ENCODE measurements at places on chromosomes 2 and 18.

DNA sequence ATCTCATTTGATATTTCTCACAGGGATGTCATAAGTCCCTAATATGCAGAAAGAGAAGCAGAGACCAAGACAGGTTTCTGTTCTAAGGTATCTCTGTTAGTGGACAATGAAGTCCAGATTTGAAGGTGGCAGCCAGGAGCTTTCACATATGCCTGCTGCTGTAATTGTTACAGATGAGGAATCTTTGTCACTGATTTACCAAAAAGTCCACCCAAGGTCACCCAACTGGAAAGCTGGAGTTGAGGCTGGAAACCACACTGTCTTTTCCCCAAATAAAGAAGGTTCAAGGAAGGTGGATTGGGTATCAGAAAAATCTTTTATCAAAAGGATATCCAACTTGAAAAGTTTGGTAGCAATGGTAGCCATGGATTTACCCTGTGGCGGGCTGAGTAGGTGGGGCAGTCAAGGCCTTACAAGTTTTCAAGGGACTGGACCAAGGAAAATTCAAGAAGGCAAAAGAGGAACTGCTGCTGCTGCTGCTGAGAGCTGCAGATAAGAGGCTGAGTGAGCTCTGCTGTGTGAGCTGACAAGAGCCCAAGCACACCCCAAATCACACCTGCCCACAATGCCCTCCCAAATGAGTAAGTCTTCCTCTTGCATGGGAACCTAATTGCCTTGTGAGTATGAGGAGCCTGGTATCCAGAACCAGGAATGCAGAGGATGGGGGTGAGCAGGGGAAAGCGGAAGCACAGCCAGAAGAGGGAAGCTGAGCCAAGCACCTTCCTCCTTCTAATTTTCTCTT lies 241.2 kb downstream of the ANAPC1 start:
- DNase-seq: no peak

DNA sequence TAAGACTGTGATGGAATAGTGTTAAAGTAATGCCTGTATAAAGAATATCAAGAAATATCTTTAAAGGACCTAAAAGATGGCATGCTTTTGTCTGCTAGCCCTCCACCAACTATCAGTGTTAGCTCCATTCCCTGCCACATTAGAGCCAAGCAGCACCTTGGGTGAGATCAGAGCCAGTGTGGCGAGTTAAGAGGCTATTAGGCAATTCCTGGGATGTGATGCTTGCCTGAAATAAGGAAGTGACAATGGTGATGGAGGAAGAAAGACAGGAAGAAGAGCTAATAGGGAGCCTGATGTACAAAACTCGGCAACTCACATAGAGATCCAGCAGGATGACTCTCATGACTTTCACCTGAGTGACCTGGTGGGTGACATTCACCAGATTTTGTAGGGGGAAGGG lies 143.5 kb downstream of the ZEB2 start:
- no peak for DNase-seq

DNA sequence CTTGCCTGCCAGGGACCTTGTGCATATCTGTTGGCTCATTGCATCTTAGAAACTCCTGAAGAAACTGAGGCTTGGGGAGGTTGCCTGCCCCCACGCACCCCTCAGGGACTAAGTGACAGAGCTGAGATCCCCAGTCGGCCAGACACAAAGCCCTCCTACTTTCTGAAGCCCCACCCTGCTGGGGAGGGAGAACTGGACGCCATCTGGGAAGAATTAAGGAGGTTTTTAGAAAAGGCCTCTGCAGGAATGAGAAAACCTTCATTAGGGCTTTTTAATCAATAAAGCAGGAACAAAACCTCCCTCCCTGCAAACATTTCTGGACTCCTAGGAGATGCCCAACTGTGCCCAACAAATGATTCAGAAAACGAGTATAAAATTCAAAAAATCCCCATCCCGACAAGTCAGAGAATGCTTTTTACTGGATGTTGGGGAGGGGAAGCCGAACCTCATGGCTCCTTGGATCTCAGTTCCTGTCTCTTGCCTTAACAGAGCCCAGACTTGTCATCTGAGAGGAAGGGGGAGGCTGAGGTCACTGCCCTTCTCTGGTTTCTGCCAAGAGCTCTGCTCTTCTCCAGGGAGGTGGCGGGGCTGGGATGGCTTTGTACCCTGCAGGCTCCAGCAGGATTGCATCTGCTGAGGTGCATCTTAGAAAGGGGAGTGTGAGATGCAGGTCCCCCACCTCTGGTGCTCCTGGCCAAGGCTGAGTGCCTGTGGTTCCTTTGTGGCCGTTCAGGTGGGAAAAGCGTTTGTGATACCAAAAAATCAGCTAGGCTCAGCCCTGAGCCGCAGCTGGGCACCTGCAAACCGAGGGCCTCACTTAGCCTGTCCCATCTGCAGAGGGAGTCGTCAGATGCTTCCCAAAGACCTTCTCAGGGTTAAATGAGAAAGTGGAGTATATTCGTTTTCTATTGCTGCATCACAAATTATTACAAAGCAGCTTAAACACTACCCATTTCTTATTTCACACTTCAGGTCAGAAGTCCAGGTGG lies 142.4 kb downstream of the ZFP36L2 start:
- DNase-seq: peak; percentile 85

GRCh38 chr2:106208399-106208798 lies 14.3 kb upstream of the UXS1 start:
- no peak for DNase-seq

GRCh38 chr2:96969321-96969720 lies 17.1 kb downstream of the FAM178B start:
- DNase-seq: no peak

GRCh38 chr2:237423891-237424290 lies 9.9 kb upstream of the COL6A3 start:
- no peak for DNase-seq

DNA sequence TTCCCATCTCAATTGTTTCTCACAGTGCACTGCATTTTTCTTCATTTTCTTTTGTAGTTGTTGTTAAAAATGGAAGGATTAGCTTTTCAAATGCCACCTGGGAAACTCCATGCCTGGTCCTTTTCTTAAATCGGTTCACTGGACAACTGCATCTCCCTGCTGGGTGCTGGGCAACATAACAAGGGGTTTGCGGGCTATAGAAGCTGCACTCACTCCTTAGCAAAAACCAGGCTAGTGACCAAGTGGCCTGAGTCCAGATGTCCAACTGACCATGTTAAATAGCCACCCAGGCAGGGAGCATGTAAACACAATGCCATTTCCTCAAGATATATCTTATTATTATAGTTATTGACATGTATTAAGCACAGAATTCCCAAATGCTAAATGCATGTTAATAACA lies 264.9 kb downstream of the ICOS start:
- no peak for DNase-seq

All from cardiac fibroblast (primary cell).